Activated naive CD4-positive, alpha-beta T cell treated with anti-CD3 and anti-CD28 coated beads, Interleukin-2, amount 10 ng/mL, durations not matched to agents 7 days and 5 days (primary cell): ENCODE measurements at places on chromosomes 1 and 21.

DNA sequence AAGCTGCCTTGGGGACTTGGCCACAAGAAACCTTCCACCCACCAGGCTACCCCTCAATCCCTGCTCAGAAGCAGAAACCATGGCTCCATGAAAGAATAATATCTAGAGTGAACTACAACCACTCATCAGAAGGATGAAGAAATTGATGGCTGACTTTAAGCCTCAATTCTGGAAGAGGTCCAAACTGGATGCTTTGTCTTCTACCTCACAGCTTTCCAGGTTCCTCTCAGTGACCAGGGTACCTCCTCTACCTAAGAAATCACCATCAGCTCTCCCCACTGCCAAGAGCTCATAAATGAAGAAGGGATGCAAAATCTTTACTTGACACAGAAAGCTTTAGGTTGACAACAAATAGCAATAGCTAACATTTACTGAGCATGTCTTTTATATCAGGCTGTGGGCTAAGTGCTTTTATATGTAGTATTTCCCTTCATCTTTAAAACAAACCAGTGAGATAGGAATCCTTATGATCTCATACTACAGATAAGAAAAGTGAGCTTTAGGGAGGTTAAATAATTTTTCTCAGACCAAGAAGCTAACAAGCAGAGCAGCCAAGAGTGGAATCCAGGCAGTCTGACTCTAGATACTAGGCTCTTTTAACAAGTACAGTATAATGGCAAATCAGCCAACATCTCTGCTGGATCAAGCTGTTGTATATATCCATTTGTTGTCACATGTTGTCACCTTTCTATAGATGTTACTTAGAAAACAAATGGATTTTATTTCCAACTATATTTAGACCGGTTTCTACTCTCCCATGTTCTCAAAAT, 243.0 kb upstream of the SGIP1 start:
- no peak overlapping the region for H3K27ac ChIP-seq
- H3K27me3 ChIP-seq = no peaks in the 10 kb centered on the region

- H3K4me3 ChIP-seq = no peak overlapping the region
- peaks cover 16% of the 10 kb centered on the region for H3K4me1 ChIP-seq
Observed at GRCh38 chr1:185636848-185637247, 97.3 kb upstream of the HMCN1 start.

DNA sequence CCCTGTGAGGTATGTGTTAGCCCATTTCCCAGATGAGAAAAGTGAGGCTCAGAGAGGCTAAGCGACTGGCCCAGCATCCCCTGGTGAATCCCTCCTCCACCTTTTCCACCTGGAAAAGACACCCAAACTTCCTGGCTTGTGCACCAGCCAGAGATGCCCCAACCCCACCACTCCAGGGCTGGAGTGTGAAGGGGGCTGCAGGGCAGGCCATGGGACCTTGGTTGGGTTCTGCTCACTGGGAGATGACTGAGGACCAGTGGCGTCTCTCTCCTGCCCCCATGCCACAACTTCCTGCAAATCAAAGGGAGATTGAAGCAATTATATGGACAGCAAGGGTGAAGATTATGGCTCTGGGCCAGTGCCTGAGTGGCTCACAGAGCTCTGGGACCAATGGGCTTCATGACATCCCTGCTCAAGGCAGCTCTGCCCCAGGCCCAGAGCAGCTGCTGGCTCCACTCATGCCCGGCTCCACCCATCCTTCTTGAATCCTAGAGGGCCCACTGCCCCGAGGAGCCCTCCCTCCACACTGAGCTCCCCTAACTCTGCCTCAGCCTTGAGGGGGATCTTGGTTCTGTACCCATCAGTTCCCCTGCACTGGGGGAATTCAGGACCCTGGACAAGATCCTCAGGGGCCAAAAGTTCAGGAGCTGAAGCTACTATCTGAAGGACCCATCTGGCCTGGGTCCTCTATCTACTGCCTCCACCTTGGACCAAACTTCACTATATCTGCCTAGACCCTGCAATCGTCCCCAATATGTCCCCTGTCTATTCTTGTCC, 416.9 kb downstream of the PTPRU start:
- no peaks in the 10 kb centered on the region for H3K36me3 ChIP-seq
- DNase-seq = no peak
- H3K27me3 ChIP-seq = peaks cover under 1% of the 10 kb centered on the region
- H3K27ac ChIP-seq = no peak overlapping the region
- no peaks in the 10 kb centered on the region for H3K4me1 ChIP-seq
- no peak overlapping the region for H3K4me3 ChIP-seq

GRCh38 chr1:27574871-27575831, 28.8 kb downstream of the AHDC1 start:
- H3K27ac ChIP-seq = no peak overlapping the region
- H3K36me3 ChIP-seq = no peaks in the 10 kb centered on the region
- peaks cover 59% of the 10 kb centered on the region for H3K27me3 ChIP-seq
- DNase-seq = no peak

GRCh38 chr1:217563179-217563578, 67.7 kb downstream of the GPATCH2 start:
- no peak overlapping the region for H3K4me3 ChIP-seq
- no peak for DNase-seq
- H3K36me3 ChIP-seq = no peaks in the 10 kb centered on the region
- H3K27ac ChIP-seq = no peak overlapping the region
- no peaks in the 10 kb centered on the region for H3K4me1 ChIP-seq

GRCh38 chr1:17118268-17118667, 983 bp downstream of the PADI2 start:
- no peaks in the 10 kb centered on the region for H3K36me3 ChIP-seq
- no peak overlapping the region for H3K27ac ChIP-seq
- peaks cover 12% of the 10 kb centered on the region for H3K4me1 ChIP-seq
- DNase-seq = no peak

DNA sequence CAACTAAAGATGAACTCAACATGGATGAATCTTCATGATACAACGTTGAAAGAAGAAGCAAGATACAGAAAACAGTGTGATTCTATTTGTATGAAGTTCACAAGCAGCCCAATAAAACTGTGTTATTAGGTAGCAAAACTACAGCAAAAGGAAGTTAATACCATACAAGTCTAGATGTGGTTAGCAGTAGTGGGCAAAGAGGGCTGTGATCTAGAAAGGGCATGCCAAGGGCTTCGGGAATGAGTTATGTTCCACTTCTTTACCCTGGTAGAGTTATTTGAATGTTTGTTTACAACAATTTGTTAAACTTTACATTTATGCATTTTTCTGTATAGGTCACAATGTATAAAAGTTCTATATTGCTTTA, 9.2 kb downstream of the TNFRSF9 start:
- no peak overlapping the region for H3K4me3 ChIP-seq
- H3K4me1 ChIP-seq = peaks cover 28% of the 10 kb centered on the region
- peaks cover 10% of the 10 kb centered on the region for H3K27me3 ChIP-seq

- H3K4me3 ChIP-seq = no peak overlapping the region
- no peaks in the 10 kb centered on the region for H3K4me1 ChIP-seq
- H3K27me3 ChIP-seq = no peaks in the 10 kb centered on the region
- H3K27ac ChIP-seq = no peak overlapping the region
Observed at GRCh38 chr1:220430059-220430458, 97.9 kb upstream of the MARK1 start.

GRCh38 chr21:46206163-46207005, 22.1 kb upstream of the SPATC1L start:
- no peak overlapping the region for H3K4me3 ChIP-seq
- no peak overlapping the region for H3K27ac ChIP-seq
- peaks cover 21% of the 10 kb centered on the region for H3K36me3 ChIP-seq
- no peaks in the 10 kb centered on the region for H3K27me3 ChIP-seq
- no peak for DNase-seq
- no peaks in the 10 kb centered on the region for H3K4me1 ChIP-seq

GRCh38 chr1:11648732-11649158, 5.5 kb downstream of the FBXO2 start:
- no peaks in the 10 kb centered on the region for H3K36me3 ChIP-seq
- peaks cover 61% of the 10 kb centered on the region for H3K27me3 ChIP-seq
- H3K4me1 ChIP-seq = peaks cover 26% of the 10 kb centered on the region
- H3K4me3 ChIP-seq = no peak overlapping the region
- DNase-seq = peak; percentile 49
- no peak overlapping the region for H3K27ac ChIP-seq

DNA sequence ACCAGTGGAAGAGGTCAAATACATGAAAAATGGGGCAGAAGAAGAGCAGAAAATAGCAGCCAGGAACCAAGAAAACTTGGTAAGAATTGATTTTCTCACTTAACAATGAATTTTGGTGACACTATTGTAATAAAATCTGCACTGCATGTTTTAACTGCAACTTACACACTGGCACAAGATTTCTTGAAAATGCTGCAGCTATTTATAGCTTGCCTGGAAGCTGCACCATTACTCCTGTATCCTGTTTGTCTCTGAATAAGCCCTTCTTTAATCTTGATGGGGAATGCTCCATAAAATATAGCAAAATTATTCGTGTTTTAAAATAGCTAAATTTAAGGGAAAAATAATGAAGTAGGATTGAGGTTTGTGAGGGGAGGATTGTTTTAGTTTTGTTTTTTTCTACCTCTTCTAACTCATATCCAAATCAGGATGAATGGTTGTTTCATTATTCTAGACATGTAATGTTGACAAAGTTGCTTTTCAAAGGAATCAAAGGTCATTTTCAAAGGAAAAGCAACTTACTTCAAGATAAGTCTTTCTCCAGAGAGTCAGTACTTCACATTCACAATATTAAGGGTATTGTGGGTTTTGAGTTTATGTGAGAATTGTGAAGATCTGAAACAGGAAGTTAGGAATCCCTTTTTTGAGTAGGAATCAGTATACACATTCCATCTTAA, 120.9 kb downstream of the C1orf21 start:
- H3K27me3 ChIP-seq = no peaks in the 10 kb centered on the region
- H3K36me3 ChIP-seq = no peaks in the 10 kb centered on the region
- H3K4me3 ChIP-seq = no peak overlapping the region
- H3K27ac ChIP-seq = no peak overlapping the region

DNA sequence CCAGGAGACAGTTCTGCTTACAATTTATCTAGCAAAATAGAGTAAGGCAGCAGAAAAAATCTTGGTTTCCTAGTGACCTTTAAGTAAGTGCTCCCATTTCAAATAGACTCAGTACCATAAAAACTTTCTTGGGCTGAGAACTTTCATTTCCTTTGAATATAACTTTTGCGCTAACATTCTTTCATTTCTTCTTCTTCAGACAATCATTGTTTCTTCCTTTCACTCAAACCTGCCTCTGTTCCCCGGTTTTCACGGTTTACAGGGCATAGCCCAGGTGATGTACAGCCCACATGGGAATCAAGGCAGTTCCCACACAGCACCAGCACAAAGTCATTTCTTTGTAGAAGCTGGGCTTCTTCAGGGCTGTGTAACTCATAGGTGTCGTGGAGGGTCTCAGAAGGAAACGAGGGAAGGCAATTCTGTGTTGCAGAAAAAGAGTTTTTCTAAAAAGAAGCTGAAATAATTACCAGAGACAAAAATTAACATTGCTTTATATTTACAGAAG, 611.6 kb downstream of the SMYD3 start:
- DNase-seq = no peak
- peaks cover 1% of the 10 kb centered on the region for H3K36me3 ChIP-seq
- no peaks in the 10 kb centered on the region for H3K27me3 ChIP-seq
- H3K27ac ChIP-seq = no peak overlapping the region
- H3K4me1 ChIP-seq = no peaks in the 10 kb centered on the region
- H3K4me3 ChIP-seq = no peak overlapping the region

DNA sequence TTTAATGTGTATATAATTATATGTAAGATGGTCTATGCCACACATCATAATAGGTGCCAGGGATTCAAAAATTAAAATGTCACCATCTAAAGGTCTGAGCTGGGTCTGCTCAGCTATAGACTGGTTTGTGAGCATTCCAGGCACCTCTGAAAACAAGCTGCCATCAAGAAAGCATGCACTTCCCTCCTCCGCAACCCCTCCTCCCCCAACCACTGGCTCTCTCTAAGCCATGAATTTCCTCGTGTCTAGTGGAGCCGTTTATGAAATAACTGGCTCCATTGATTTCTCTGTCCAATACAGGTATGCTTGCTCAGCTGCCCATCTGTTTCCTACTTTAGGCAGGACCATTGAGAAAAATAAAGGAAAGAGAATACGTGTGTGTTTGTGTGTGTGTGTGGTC, 522.6 kb upstream of the PLXNA2 start:
- no peak for DNase-seq
- H3K27ac ChIP-seq = no peak overlapping the region
- no peaks in the 10 kb centered on the region for H3K4me1 ChIP-seq
- no peaks in the 10 kb centered on the region for H3K36me3 ChIP-seq

DNA sequence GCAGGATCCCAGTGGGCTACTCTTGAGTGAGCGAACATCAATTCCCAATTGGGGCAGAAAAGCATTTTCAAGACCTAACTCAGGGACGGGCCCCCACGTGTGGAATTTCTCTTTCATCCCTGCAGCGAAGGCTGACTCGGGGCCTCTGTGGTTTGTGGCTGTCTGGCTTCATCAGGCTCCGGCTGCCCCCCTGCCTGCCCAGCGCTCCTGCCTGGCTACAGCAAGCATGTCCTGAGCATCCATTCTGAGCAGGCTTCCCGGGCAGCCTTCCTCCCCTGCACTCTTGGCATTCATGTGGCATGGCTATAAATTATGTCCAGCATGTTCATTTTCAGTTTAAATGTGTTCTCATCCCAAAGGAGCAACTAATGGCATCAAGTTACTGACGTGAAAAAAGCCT, 588.1 kb downstream of the KIF26B start:
- no peaks in the 10 kb centered on the region for H3K27me3 ChIP-seq
- H3K4me3 ChIP-seq = no peak overlapping the region
- no peaks in the 10 kb centered on the region for H3K4me1 ChIP-seq
- no peak for DNase-seq
- H3K27ac ChIP-seq = no peak overlapping the region

DNA sequence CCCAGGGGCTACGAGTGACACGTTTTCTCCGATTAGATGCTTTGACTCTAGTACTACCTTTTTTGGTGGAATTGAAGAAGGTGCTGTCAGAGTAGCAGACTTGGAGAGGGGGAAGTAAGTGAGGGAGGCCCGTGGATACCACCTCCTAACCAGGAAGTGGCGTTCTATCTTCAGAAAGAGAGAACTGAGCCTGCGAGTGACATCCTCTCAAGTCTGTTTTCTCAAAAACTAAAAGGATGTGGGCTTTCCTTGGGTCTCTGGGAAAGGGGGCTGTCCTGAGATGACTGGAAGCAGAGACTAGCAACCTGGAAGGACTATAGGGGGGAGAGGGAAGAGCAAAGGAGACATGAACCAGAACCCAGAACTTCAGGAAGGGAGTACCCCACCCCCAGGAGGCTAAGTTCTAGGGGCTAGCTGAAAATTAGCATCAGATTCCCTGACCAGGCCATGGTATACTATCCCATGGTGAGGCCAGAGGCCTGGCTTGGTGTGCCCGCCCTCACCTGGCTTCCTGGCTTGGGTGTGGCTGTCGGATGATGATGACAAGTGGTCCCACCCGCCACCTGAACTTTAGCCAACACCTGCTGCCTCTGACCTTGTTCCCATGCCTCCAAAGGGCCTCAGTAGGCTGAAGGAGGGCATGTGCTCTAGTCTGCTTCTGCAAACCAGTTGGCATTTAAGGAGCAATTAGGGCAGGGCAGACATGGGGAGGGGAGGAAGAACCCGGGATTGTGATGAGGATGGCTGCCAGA, 49.1 kb downstream of the ATP2B4 start:
- peak; percentile 46 for DNase-seq
- H3K27ac ChIP-seq = peak overlapping the region; percentile 95
- peak overlapping the region; percentile 27 for H3K4me3 ChIP-seq
- H3K36me3 ChIP-seq = peaks cover 25% of the 10 kb centered on the region
